NCI-H510A (cell line): ENCODE measurements at places on chromosomes 5 and 9.

DNA sequence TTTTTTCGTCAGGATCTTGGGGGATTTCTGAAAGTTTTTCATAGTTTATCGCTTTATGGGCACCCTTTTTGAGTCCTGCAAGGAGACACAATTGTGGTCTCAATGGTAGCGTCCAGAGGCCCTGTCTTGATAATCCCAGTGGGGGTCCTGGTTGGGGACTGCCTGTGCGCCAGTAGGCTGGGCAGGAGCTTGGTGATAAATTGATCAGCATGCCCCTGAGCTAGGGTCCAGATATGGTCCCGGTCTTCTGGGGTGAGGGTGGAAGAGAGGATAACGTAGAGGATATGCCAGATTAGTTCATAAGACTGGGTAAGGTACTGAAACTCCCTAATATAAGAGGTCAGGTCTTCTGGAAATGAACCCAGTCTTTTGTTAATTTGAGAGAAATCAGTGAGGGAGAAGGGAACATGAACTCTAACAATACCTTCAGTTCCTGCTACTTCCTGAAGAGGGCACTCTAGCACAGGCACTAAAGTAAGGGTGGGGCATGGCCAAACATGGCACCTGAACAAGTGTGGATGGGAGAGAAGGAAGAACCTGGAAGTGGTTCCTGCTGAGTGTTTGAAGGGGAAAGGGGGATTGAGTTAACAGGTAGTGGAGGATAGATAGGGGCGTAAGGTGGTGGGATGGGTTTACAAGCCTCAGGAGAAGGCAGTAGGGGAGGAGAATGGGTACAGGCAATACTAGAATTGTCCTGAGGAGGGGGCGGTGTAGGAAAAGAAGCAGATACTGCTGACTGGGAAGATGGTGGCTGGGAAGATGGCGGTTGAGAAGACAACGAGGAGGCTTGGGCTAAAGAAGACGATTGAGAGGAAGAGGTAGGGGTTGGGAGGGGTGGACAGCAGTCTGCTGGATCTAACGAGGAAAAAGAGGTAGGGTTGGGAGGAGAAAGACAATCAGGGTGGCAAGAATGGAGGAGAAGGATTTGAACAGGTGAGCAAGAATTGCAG lies 33.8 kb upstream of the ANXA2R start:
- no peak for DNase-seq

DNA sequence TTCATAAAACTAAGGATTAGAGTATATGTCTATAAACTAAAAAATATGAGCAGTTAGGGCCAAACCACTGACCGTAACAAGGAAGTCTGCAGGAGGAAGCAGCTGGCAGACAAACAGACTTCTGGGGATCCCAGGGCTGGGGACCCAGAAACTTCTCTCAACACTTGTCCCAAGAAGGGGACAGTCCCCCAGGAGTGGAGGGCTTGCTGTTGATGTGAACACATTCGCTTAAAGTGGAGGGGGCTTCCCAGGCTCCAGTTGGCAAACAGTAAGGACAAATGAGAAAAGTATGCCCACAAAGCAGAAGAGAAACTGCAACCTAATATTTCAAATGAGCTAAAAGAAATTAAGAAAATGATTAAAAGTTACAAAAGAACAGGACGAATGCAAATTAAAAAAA lies 83.7 kb downstream of the PDE8B start:
- no peak for DNase-seq

DNA sequence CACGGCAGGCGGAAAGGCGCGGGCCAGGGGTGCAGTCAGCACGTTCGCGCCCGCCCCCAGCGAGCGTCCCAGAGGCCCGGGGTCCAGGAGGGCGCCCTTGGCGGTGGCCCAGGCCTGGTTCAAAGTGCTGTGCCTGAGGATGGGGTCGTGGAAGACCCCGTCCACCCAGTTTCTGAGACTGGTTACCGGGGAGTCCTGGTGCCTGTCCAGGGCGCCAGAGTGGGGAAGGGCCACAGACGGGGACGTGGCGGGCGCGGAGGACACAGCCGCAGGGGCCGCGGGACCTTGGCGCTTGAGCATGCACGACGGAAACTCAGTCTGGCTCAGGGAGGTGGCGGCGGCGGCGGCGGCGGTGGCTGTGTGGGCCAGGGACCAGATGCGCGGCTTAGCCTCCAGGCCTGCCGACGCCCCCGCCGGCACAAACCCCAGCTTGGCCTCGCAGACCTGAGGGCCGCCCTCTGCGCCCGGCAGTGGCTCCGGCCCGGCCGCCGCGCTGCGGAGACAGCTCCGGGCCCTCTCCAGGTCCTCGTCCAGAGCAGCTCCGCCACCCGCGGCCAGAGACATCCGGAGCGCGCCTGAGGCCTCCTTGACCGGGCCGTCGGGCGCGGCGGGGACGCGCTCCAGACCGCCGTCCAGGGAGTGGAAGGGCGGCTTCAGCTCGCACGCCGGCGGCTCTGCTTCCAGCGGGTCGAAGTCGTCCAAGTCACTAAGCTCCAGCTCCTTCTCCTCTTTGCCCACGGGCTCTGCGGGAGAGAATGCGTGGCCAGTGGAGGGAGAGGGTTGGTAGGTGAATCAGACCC lies 4.5 kb downstream of the IRX4 start:
- no peak for DNase-seq

- DNase-seq, result no peak
These were observed 52.3 kb upstream of the MTAP start for GRCh38 chr9:21750021-21750735.

DNA sequence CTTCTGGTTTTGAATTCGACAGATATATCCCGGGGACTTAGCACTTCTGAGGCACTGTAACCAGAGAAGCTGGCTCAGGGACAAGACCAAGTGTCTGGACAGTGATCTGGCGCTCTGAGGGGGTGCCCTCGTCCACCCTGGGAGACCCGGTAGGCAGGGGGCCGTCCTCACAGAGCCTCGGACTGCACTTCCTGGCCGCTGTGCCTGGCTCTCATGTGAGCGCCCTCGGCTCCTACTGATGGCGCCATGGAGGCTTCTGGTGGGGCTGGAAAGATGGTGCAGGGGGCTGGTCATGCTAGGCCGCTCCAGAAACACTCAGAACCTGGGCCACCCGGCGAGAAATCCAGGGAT lies 18.8 kb upstream of the SLC6A3 start:
- DNase-seq, result no peak

DNA sequence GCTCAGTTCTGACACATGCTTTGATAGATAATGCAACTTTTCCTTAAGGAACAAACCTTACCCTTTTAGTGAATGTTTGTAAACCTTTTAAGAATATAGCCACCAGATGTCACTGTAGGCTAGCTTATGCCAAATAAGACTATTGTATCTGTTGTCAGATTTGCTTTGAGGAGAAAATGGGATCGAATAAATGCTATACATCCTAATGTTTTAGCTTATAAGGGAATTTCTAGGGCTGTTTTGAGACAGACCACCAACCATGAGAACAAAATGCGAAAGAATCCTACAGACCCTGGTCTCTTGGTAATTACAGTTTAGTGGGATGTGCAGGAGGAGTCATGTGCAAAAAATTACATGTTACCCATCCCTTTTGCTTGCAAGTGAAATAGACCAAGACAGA lies 127.6 kb upstream of the NMUR2 start:
- peak; percentile 6 for DNase-seq

DNA sequence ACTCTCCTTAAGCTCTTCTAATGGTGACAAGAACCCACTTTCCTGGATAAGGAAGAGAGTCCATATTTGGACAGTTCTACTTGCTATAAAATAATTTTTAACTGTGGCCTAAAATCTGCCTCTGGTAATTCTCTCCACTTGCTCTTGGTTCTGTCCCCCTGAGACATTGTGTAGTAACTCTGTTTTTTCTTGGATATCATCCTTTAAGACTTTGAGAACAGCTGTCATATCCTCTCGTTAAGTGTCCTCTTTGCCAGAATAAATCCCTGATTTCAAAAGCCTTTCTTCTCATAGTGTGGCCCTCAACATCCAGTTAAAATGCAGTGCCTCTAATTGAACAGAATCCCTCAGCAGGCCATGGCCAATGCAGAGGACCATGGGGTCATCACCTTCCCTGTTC lies 101.5 kb downstream of the ARHGEF28 start:
- no peak for DNase-seq

- DNase-seq, result peak; percentile 48
These were observed 73.6 kb upstream of the PAM start for GRCh38 chr5:102681403-102681983.

GRCh38 chr5:116216246-116216645 lies 131.4 kb downstream of the COMMD10 start:
- no peak for DNase-seq

DNA sequence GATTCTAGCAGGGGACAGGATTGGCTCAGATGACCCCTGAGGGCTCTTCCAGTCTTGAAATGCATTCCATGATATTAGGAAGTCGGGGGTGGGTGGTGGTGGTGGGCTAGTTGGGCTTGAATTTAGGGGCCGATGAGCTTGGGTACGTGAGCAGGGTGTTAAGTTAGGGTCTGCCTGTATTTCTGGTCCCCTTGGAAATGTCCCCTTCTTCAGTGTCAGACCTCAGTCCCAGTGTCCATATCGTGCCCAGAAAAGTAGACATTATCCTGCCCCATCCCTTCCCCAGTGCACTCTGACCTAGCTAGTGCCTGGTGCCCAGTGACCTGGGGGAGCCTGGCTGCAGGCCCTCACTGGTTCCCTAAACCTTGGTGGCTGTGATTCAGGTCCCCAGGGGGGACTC lies 2.9 kb upstream of the MYOZ3 start:
- no peak for DNase-seq

DNA sequence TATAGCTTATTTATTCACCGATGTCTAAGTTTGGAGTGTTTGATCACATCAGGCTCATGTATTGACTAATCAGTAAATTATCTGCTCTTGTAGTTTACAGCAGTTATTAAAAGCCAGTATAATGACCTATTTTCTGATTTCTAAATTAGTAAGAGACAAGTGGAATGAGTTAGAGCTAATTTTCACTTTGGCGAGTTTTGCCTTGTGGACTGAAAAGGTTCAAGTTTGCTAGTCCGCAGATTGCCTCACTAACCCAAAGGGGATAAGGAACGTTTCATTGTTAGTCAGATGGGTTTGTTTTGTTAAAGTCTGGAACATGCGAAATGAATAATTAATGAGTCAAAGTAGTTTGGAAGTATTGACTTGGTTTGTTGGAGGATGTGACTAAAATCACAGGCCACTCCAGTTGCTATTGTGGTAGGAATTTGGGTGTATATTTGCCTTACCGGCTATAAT lies 40.1 kb downstream of the SMARCA2 start:
- no peak for DNase-seq

- DNase-seq, result no peak
These were observed 10.4 kb upstream of the NANS start for GRCh38 chr9:98046180-98046543.

DNA sequence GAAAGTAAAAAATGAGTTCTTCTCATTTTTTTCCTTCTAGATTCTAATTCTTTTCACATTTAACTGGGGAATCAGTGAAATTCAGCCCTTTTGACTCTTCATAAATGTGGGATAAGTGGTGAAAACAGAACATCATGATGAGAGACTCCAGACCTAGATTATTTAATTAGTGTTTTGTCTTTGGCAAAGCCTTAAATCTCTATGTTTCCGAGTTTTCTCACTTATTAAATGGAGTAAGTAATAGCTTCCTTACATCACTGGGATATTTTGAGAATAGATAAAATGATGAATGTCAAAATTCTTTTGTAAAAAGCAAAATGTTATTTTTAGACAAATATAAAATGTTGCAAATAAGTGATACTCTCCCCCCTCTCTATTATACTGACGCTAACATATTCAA lies 468.6 kb upstream of the ARRDC3 start:
- DNase-seq, result no peak

GRCh38 chr5:27612161-27612560 lies 573.8 kb upstream of the CDH9 start:
- DNase-seq, result no peak

DNA sequence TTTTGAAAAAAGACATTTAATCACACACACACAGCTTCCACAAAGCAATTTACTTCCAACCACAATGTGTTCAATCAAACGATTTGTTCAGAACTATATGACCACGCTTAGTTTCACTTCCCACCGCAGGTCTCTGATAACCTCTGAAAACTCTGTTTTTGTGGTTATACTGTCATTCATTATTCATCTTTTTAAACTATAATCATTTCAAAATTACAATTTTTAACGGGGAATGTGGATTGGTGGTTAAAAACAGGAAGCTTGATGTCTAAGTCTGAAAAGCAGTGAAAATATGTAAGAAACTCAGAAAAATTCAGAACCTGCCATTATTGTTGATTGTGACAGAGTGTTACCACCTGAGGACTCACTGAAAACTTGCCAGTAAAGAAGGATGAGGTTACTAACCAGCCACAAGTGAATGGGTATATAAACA lies 12.7 kb upstream of the TMEM174 start:
- DNase-seq, result no peak

GRCh38 chr5:15384581-15384980 lies 115.4 kb upstream of the FBXL7 start:
- DNase-seq, result no peak

DNA sequence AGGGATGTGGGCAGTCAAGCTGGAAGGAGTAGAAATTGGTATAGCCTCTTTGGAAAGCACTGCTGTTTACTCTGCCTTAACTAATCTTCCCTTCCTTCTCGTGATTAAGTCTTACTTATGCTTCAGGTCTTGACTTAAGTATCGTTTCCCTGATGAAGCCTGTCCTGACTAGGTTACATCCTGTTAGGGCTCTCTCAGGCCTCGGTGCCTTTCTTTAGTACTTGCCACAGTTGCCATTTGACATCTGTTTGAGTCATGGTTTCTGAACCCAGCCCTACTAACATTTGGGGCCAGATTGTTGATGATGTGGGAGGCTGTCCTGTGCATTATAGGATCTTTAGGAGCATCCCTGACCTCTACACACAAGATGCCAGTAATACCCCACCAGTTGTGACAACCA lies 94.4 kb downstream of the GAPVD1 start:
- no peak for DNase-seq

GRCh38 chr5:38543886-38544285 lies 12.6 kb downstream of the LIFR start:
- DNase-seq, result no peak

DNA sequence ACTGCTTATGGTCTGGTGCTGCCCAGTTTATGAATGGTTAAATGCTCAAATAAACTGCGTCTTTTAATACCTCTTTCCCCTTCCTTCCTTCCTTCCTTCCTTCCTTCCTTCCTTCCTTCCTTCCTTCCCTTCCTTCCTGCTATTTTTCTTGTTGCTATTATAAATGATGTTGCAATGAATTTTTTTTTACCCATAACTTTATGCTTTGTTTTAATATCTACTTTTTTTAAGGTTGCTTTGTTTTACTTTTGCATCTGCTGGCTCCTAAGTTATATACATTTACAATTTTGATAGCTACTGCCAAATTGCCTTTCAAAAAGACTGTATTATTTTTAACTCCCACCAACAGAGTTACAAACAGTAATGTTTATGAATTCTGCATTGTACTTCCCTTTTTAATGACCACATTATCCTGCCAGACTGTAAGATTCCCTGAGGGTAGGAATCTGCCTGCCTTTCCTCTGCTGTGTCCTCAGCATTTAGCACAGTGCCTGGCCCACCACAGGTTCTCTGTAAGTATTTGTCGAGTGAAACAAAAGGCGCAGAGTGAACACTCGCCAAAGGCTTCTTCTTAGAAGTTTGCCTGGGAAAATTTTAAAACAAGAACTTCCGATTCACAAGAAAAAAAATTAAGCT lies 36.9 kb downstream of the KIF4B start:
- no peak for DNase-seq

GRCh38 chr5:124880903-124881697 lies 134.7 kb upstream of the ZNF608 start:
- no peak for DNase-seq

- DNase-seq, result no peak
These were observed 175.1 kb upstream of the DAB2 start for GRCh38 chr5:39599721-39600431.

- DNase-seq, result no peak
These were observed 13.2 kb downstream of the MACIR start for GRCh38 chr5:103271570-103272289.
